ENCODE measurements at places on chromosomes 6 and 20. TPM values are rescaled to one million over a fixed set of nuclear protein-coding genes. Genes with fewer than 3 reads are reported as not detected.

The E2F1 gene
- 3.8 TPM for total RNA-seq

DNA sequence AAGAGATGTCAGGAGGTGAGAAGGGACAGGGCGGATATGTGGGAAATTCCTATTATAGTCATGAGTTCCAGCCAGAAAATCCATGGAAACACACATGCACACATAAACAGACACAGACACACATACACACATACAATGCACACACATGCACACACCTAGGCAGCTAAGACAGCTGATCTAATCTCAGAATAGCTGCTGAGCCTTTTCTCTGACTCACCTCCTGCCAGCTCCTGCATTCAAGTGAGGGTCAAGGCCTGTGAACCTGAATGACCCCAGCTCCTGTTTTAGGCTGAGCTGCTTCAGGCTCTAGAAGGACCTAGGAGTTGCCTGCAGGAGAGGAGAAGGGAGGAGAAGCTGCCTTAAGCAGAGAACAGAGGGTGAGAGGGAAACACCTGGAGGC lies 21.6 kb upstream of the RAET1L start:
- no peak for DNase-seq

The TEAD3 gene
- total RNA-seq = 32.9 TPM

DNA sequence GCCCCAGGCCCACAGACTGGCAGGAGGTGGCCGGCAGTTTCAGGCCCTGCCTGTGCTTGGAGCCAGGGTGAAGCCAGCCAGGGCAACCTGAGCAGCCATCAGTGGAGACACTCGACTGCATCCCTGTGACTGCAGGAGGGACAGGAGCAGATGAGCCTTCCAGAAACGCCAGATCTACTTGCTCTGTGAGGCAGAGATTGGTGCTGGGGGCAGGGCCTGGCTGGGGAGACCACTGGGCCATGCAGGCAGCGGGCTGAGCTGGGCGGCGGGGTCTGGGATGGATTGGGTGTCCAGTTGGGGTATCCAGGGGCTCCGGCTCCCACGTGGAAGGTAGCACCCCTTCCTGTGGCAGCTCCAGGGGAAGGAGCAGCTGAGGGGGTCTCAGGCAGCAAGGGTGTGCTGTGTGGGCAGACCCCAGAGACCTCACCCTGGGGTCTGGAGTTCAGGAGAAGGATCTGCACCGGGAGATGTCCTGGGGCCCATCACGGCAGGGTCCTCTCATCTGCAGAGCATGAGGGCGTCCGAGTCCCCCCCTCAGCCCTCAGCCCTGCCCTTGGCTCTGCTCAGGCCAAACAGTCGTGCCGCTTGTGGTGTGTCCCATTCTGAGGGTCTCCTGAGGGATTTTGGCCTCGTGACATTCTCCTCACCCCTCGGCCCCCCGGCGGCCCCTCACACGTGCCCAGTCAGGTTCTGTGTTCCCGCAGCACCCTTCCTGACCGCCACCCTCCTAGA lies 334.9 kb downstream of the TAF4 start:
- no peak for DNase-seq

DNA sequence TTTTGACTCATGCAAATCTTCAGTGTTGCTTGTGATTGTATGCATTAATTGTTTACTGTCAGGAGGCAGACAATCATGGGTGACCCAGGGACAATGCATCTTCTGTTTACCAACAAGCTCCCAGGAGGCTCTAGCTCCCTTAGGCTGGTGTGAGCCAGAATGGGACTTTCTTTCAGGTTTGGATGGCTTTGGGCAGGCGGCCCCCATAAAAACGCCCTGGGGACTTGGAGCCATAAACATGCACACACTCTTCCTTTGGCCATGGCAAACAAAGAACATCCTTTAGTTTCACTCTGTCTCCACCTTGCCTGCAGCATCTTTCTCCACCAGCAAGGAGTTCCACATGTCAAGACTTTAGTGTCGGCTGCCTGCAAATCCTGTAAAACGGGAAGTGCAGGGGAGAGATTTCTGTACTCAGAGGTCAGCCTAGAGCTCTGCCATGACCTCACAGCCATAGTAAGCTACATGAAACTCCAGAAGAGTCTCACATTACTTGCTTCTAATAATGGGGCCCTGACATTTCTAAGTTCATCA lies 127.6 kb downstream of the MAP3K7 start:
- DNase-seq = no peak

The COL21A1 gene
- not detected for total RNA-seq
